Epithelial cell of prostate (primary cell): ENCODE measurements at places on chromosomes 3 and 15.

DNA sequence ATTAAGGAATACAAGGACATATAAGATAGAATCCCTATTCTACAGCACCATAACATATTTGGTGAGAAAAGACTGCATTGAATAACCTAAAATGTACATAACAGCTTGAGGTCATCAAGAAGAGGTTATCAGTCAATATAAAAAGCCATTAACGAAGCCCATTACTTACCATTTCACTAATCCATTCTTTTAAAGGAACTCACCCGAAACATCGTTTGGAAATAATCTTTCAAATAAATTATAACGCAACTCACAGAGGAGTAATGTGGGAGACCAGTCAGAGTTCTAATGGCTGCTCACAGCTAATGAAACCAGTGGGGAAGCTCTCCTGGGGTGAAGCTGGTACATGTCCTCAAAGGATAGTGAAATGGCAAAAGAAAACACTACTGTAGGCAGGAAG is 188.4 kb downstream of the TBC1D5 start:
- no peak for DNase-seq

DNA sequence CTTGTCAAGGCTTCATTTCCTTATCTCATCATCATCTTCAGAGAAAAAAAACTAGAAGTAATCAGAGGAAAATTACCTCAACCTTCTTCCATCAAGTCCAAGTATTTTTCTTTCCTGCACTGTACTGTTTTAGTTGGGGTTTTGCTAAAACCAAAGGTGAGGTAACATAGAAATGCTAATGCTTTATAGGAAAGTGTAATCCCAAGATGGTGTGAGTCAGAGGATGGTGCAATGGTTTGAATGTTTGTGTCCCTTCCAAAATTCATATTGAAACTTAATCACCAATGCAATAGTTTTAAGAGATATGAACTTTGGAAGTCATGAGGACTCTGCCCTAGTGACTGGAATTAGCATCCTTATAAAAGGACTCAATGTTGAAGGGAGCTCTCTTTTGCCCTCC is 79.5 kb downstream of the KBTBD8 start:
- no peak for DNase-seq

DNA sequence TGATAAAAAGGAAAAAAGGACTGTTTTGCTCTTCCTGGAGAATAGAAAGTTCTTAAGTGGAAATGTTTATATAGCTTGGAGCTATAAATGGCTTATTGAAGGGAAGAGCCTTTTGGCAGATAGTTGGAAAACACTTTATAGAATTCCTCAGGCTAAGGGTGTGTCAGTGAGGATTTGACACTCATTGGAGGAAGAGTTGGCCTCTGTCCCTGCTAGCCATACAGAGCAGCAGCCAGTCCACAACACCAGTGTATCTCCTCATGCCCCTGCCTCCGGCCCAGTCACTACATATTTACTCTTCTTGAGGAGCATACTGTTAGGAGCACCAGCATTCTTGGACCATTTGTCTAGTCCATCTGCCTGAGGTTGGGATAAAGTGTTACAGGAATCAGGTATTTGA is 36.2 kb downstream of the KLHL18 start:
- no peak for DNase-seq

GRCh38 chr3:139674571-139675260 is 3.1 kb downstream of the NMNAT3 start:
- no peak for DNase-seq

- DNase-seq = no peak
Observed at GRCh38 chr3:40191850-40192448, 117.6 kb upstream of the EIF1B start.

DNA sequence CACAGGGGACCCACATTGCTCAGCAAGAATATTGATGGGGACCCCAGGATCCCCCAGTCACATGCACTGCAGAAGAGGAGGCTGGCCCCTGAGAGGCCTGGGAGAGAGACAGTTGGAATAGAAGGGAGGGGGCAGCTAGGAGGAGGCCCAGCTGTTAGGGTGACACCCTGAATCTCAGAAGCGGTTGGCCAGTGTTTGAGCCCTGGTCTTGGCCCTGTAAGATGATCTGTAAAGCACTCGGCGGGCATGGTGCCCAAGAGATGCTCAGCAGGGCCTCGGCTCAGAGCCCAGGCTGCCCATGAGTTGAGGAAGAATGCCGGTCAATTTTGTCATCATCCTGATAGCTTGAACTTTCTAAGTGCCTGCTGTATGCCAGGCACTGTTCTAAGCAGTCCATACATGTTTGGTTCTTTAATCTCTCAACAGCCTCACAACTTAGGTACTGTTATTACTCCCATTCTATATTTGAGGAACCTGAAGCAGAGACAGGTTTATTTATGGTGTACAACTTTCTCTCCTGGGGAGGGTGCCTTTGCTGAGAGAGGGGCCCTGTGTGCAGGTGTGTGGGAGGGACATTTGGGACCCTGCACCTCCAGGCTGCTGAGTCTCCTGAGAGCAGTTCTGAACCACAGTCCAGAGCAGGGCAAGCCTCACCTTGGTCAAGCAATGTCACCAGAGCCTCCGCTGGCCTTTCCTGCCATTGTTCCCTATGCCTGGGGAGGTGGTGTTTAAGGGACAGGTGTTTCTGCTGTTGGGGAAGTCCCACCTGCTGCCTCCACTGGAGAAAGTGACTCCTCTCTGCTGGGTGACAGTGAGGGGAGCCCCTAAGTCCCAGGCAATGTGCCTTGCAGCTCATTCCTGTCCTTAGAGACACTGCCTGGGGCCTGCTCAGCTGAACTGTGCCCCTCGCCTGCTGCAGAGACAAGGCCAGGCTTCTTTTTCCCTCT is 26.0 kb downstream of the SLC6A6 start:
- no peak for DNase-seq

GRCh38 chr15:94704421-94704820 is 473.1 kb downstream of the MCTP2 start:
- DNase-seq = no peak
